NCI-H460 (cell line): ENCODE measurements at places on chromosomes 12 and 14.

DNA sequence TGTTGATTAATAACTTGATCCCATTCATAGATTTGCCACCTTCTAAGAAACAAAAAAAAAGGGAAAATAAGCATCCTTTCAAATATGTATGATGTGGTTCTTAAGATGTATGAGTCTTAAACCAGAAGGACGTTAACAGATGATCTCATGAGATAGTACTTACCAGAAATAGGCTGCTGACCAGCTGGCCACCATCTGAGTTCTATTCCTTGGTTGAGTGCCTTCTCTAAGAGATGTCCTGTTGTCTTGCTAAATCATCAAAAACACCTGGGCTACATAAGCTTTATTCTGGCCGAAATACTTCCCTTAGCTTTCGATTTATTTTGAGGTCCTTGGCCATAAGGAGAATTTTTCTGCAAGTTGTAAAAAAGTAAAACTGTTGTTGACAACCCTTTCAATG lies 55.6 kb downstream of the GPR65 start:
- no peak for DNase-seq

DNA sequence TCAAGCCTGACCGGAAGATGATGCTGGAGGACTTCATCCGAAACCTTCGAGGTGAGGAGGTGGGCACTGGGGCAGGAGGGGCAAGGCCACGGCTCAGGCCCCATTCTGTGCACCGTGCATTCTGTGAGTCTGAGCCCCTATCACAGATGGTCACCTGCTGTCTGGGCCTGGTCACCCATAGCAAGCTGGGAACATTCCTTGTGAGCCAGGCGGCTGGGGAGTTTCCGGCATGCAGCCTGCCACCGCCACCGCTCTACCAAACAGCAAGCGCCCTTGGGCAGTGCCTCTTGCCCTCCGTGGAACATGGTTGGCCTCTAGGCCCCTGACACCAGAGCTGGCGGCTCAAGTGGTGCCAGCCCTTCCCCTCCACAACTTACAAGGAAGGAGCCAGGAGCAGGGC lies 56.3 kb downstream of the SLC6A12 start:
- DNase-seq, result no peak

- DNase-seq, result no peak
These were observed 63.5 kb downstream of the ST8SIA1 start for GRCh38 chr12:22271023-22271422.

DNA sequence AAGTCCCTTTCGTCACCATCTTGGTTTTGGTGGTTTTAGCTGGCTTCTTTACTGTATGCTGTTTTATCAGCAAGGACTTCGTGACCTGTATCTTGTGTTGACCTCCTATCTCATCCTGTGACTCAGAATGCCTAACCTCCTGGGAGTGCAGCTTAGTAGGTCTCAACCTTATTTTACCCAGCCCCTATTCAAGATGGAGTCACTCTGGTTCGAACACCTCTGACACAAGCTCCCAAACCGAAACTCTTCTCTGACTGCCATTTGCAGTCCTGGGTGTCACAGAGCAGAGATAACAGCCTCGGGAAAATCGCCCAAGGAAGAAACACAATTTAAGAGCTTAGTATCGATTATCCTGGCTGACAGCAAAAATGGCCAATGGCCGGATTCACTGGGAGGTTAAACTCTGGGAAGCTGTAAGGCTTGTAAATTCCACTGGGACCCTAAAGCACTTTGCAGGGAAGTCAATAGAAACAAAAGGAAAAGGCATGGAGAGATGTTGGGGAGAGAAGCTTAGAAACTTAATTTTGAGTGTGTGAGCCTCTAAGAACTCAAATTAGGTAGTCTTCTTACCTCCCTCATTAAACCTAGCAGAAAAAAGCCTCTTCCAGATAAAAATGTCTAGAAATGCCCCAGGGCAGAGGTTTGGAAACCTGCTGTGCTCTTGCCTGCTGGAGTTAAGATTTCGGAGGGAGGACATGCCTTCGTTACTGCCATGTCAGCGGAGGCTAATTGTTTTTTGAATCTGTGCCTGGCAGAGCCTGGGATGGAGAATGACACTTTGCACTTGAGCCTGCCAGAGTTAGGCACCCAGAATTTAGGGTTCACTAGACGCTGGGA lies 56.5 kb upstream of the RPH3A start:
- DNase-seq, result no peak

DNA sequence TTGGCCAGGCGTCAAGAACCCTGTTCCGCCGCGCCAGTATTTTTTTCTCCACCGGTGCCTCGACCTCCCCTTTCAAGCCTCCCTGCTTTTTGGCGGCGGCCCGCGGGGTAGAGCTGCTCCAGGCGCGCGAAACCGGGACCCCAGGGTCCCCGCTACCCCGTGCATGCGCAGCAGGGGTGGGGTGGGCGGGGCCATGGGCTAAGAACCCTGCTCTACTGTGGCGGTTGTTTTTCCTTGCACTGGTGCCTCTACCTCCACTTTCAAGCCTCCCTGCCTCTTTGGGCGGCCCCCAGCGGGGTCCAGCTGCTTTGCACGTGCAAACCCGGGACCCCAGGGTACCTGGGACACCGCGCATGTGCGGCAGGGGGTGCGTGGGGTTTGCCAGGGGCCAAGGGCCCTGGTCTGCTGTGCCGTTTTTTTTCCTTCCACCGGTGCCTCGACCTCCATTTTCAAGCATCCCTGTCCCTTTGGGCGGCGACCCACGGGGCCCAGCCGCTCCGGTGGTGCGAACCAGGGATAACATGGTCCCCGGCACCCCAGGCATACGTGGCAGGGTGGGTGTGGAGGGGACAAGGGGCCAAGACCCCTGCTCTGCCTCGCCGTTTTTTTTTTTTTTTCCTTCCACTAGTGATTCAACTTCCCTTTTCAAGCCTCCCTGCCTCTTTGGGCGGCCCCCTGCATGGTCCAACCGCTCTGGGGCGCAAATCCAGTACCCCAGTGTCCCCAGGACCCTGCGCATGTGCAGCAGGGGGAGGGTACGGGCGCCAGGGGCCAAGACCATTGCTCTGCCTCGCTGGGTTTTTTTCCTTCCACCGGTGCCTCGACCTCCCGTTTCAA lies 326.8 kb downstream of the ALG10 start:
- no peak for DNase-seq

GRCh38 chr12:27999521-27999920 lies 27.0 kb upstream of the PTHLH start:
- DNase-seq, result no peak

DNA sequence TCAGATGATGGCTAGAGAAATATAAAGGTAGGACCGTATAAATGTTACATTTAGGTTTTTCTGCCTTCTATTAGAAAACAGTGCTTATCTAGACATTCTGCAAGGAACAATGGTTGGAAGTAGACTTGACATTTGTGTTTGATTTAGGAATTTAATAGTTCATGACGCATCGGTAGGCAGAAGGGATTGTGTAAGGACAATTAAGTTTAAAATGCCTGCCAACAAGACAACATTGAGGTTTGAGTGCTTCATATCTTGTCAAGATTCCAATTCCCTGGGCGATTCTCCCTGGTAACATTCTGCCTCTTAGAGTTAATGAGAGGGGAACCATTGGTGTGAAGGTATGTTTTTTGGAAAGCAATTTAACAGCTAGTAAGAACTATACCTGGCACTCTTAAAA lies 186.8 kb upstream of the RBM19 start:
- DNase-seq, result no peak

DNA sequence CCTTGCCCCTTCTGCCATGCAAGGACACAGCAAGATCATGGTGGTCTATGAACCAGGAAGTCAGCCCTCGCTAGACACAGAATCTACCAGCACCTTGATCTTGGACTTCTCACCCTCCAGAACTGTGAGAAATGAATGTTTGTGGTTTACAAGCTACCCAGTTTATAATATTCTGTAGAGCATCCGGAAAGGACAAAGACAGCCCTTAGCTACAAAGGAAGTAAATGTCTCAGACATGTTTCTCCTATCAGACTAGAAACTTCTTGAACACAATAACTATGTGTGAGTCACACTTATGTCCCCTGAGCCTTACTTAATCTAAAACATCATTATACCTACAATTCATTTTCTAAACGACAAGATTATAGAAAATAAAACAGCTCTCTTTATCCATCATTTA lies 176.7 kb downstream of the KLHL28 start:
- no peak for DNase-seq

- DNase-seq, result peak; percentile 55
These were observed 12.4 kb downstream of the ERG28 start for GRCh38 chr14:75648066-75648838.

GRCh38 chr12:17352164-17352563 lies 737.8 kb downstream of the RERGL start:
- no peak for DNase-seq

GRCh38 chr12:52053536-52054209 lies 2.4 kb downstream of the NR4A1 start:
- no peak for DNase-seq

DNA sequence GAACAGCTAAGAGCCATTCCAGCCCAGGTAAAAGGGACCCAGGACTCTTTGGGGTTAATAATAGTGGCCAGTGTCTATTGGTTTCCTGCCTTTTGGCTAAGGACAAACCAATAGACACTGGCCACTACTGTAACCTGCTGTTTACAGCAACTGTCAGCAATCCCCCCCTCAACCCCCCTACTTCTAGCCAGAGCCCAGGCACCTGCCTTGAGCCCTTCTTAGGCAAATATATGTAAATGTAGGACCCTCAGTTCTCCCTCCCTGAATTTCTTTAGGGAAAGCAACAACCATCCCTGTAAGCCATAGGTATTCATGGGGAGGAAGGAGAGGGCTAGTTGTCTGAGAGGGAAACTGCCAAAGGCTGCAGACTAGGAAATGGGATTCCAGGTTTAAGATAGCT lies 22.3 kb downstream of the HOXC4 start:
- DNase-seq, result no peak

GRCh38 chr14:68741839-68742470 lies 50.9 kb downstream of the ZFP36L1 start:
- DNase-seq, result no peak

DNA sequence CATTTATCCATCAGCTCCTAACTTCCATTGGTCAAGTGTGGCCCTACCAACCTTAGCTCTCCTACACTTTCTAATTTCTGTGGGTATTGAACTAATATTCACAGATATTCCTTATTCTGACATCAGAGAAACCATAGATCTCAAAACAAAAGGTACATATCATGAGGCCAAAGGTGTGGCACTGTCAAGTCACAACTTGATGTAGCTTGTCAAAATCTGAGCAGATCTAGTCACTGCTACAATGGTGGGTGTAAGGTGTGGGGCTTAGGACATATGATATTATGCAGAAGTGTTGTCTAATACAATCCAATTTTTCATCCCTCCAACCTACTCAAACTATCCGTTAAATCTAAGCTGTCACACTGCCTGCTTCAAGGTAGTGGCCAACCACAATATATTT lies 114.0 kb upstream of the FAR2 start:
- no peak for DNase-seq

DNA sequence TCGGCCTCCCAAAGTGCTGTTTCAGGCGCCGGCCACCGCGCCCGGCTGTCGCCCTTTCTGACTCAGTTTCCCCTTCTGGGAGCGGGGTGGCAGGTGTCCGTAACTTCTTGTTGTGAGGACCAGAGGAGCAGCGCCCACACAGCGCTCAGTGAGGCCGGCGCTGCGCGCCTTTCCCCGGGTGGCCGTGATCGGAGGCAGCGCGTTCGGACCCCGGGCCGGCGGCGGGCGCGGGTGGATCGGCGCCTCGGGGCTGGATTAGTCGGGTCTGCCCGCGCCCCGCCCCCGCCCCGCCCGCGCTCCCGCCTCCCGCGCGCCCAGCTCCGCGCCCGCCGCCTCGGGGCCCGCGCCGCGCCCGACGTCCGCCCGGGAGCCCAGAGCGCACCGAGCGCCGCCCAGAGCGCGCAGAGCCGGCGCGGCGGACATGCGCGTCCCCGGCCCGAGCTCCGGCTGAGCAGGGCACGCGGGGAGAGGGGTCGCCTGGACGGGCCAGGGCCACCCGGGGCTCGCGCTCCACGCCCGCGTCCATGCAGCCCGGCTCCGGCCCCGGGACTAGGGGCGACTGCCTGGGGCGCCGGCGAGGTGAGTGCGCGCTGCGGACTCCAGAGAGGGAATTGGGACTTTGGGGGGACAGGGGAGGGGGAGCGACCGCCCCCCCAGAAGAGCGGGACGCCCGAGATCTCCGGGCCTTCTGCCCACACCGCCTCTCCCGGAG lies 50.6 kb downstream of the LRCOL1 start:
- DNase-seq, result peak; percentile 60

DNA sequence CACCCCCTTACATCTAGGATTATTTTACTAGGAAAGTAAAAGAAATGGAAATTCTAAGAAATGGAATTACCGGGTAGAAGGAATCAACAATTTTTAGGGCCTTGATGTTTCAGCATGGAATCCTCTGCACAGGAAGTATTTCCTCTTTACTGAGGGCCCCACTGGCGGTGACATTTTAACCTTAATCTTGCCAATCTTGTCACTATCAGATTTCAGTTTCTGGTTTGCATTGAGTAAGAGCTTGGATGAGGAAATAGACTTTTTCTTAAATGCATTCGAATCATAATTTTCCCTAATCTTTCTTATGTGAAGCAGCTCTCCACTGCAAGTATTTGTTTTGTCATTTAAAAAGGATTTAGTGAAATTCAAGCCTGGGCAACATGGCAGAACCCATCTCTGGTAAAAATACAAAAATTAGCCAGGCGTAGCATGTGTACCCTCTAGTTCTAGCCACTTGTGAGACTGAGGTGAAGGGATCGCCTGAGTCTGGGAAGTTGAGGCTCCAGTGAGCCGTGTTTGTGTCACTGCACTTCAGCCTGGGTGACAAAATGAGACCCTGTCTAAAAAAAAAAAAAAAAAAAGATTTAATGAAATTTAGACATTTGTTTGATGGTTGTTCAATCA lies 40.7 kb downstream of the TPCN1 start:
- no peak for DNase-seq

DNA sequence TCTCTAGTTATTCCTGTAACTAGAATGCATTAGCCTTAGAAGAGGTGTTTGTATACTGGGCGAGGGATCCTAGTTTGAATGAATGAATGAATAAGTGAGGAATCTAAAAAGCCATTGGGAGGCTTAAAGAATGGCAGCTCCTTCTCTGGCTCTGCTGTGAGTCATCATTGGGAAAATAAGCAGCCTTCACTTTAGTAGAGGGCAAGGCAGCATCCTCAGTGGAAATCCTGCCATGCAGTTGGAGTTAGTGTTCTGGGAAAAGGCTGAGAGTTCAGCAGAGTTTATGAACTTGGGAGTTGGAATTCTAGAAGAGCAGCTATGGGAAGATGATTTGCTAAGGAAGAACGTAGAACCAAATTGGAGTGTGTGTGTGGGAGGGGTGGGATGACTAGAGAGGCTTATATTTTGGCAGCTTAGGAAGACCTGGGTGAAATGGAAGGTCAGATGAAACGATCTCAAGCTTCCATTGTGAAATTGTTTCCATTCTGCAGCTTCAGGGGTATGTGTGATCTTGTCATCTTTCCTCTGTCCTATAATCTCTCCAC lies 120.8 kb downstream of the PTCSC3 start:
- no peak for DNase-seq
